Right forelimb (tissue), 1 donor: ENCODE measurements at places on chromosomes 16 and 17.

- DNase-seq = no peak
These were observed 35.7 kb upstream of the TRAP1 start for GRCh38 chr16:3752984-3753383.

GRCh38 chr17:81123052-81124048 lies 42.0 kb upstream of the PVALEF start:
- DNase-seq = no peak

GRCh38 chr17:27644586-27644985 lies 13.6 kb downstream of the LGALS9 start:
- DNase-seq = no peak

DNA sequence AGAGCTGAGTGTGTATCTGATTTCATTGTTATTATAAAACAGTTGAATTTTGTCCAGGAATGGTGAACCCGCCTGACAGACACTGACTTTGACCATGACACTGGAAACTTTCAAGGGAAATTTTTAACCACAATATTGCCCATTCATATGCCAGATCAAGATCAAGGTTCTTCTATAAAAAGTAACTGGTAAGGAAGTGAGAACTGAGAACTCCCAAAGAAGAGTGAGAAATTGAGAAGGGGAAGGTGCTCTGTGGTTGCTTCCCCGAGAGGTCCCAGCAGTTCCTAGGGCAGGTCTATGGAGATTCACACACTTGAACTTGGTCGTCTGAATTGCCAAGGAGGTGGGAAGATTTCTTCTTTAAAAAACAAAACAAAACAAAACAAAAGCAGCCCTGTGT lies 27.3 kb downstream of the SLC6A4 start:
- DNase-seq = no peak

- DNase-seq = no peak
These were observed 93.0 kb upstream of the NETO2 start for GRCh38 chr16:47236716-47237115.

DNA sequence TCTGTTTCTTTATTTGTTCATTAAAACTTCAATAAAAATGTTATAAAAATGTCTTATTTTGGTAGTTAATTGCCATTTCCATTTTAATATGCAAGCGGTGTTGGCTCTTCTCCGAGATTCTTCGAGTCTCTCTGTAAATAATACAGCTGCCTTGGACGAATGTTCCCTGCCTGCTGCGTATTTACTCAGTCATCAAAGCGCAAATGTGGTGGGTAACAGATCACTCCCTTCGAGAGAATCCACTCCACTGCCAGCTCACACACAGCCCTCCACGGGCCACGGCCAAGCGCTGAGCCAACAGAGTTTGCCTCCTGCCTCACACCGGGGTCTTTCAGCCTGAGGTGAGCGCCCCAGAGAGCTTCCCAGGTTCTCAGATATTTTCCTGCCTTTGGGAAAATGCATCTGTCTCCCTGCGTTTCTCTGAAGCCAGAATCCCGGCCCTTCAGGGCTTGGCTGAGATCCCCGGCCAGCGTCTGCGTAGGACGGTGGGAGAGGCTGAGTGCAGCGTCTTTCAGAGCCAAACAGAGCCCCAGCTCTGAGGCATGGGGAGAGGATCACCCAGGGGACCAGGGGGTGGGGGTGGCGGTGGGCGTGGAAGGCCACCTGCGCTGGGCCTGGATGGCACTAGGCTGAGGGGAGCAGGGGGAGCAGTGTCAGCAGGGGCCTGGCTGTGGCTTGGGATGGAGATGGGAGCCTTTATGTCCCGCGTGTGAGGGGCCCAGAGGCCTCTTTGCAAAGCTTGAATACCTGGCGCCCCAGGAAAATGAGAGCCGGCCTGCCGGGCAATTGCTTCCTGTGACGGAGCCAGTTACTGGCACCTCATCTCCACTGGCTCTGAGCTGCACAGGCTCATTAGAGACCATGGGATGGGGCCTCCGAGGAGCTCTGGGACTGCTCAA lies 248.7 kb downstream of the RBFOX3 start:
- DNase-seq = no peak

DNA sequence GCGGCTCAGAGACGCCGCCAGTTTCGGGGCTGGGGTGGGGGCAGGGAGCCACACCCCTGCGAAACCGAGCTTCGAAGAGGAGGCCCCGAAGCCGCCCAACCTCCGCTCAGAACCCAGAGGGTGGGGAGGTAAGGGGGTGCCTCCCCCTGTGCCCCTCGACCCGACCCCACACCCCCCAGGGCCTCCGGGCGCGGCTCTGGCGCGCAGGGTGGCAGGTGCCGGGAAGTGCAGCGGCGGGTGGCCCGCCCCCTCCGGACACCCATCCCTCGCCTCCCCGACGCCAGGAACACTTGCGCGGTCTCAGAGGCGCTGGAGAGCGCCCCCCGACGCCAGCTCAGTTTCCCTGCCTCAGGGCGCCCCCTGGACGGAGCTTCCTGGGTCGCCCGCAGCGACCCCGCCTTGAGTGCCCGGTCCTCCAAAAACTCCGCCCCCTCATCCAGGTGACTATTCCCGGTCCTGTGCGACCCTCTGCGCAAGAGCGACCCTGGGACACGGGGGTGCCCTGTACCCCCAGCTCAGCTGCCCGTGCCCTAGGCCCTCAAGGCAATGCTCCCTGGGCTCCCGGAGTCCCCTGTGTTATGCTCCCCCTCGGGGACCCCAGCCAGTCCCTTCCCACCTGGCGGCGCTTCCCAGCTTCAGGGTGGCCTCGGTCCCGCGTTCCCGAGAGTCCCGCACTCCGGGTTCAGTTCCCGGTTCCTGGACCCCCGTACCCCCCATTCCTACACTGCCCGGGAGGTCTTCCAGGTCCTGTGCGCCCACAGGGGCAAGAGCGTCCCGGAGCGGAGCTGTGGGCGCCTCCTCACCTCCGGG lies 562 bp downstream of the PPL start:
- DNase-seq = no peak

DNA sequence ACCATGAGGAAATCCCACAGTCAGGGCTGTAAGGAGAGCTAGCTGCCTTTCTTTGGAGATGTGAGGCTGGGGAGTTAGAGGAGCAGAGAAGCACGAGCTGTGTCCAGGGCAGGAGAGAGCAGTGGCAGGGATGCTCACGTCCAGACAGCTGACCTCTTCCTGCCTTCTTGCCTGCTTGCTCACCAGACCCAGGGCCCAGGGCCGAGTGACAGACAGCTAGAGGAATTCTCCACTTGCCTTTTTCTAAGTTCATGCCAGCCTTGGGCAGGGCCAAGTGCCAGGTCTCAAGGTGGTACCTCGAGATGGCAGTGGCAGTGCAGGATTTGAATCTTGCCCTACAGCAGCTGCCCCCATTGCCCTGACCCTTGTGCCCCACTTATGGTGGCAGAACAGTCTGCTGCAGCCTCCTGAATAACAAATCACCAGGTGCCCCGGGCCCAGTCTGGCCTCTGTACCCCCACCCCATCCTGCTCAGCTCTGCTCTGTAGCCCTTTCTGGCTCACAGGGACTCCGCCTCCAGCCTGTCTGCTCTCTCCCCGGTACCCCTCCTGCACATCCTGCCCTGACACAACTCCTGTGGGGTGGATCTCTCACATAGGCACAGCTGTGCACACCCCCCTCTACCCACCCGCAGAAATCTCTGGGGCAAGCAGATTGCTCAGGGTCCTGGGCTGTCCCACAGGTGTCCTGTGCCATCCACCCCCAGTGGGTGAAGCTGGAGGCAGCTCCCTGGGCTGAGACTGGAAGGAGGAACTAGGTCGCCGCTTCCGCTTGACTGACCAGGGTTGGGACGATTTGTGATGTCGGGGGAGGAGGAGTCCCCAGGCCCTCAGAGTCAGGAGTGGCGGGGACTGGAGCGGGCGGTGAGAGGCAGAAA lies 25.9 kb downstream of the GRIN2C start:
- DNase-seq = no peak

- DNase-seq = no peak
These were observed 53.6 kb downstream of the N4BP1 start for GRCh38 chr16:48556243-48556912.

GRCh38 chr16:77250400-77250799 lies 51.2 kb downstream of the SYCE1L start:
- DNase-seq = no peak

- DNase-seq = no peak
These were observed 295.3 kb upstream of the PMFBP1 start for GRCh38 chr16:72467157-72467759.

DNA sequence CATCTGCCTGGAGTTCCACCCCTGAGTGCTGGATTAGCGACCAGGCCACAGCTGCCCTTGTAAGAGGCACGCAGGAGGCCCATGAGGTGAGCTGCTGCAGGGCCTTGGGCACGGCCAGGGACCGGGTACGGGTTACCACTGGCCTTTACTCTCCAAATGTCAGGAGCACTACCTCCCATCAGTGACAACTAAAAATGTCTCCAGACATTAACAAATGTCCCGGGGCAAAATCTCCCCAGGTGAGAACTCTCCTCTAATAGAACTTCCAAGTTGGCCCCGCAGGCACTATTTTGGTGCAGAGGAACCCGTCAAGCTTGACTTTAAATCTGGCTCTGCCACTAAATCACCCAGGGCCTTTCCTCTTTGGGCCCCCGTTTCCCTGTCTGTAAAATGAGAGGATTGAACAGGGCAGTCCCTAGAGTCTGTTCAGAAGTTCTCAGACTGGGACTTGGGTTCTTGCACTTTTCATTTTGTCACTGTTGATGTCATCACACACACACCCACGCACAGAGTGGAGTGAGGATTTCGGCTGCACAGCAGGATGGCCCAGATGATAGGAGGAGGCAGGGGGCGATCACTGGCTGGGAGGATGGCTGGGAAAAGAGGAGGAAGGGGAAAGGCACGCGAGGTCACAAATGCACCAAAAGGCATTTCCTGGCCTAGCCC lies 24.5 kb upstream of the MAPT start:
- no peak for DNase-seq

DNA sequence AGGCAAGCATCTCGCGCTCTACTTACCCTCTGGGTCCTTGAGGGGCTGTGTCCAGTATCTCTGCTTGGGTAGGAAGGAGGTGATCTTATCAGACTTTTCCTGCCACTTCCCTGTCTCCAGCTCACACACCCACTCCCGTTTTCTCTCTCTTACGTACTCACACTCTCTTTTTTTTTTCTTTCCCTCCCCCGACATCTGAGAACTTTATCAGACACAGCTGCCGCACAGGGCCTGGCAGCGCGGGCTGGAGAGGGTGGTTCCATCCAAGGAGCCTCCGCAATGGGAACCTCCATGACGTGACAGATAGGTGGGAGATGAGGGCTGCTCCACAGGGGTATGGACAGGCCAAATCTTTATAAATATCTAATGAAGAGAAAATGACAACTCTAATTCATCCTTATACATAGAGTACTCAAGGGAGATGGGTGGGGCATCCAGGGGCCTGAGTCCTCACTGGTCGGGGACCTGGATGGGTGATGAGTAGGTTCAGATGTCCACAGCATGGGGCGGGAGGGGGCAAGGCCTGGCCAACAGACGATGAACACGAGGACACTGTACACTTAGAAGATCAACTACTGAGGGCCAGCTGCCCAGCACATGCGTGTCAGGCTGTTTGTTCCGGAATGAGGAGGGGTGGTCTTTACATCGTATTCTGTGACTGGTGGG lies 23.3 kb downstream of the MINK1 start:
- no peak for DNase-seq

GRCh38 chr17:48060249-48060648 lies 12.1 kb downstream of the NFE2L1 start:
- no peak for DNase-seq
